ENCODE measurements at places on chromosomes 7 and 10. TPM values are rescaled to one million over a fixed set of nuclear protein-coding genes. Genes with fewer than 3 reads are reported as not detected.

DNA sequence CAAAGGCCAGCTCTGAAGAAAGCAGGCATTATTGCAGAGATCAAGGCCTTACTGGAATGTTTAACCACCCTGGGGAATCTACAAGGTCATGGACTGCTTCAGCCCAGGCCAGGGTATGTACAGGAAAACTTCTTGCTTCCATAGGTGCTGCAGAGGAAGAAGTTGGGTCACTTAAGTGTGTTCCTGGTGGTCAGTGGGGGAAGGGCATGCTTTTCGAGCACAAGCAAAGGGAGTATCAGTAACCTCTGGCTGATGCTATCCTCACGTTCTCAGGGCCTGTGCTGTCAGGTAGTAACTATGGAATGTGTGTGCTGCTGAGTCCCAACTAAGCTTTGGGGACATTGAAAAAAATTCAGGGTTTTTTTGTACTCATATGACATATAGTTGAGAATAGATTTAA is 234.0 kb upstream of the SP4 start:
- H3K4me3 ChIP-seq, result no peak overlapping the region
- no peaks in the 10 kb centered on the region for H3K4me1 ChIP-seq
- no peaks in the 10 kb centered on the region for H3K27me3 ChIP-seq
- no peak for DNase-seq
- H3K27ac ChIP-seq, result no peak overlapping the region
- H3K36me3 ChIP-seq, result no peaks in the 10 kb centered on the region

GRCh38 chr7:90469554-90469953 is at the start of gene PTTG1IP2:
Gene PTTG1IP2 (plus strand): TSS chr7:90469639. CDS start chr7:90469787, 148 bp downstream.
- H3K4me1 ChIP-seq, result no peaks in the 10 kb centered on the region
- no peak within 1 kb of the TSS for H3K4me3 ChIP-seq
- no peaks in the 10 kb centered on the region for H3K27me3 ChIP-seq

DNA sequence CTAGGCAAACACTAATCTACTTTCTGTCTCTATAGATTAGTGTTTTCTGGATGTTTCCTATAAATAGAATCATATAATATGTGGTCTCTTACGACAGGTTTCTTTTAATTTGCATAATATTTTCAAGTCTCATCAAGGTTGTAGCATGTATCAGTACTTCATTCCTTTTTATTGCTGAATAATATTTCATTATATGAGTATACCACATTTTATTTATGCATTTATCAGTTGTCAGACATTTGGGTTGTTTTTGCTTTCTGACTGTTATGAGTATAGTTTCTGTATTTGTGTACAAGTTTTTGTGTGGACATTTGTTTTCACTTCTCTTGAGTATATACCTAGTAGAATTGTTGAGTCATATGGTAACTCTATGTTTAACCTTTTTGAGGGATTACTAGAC is 48.2 kb downstream of the SHOC2 start:
- no peak overlapping the region for H3K4me3 ChIP-seq
- no peaks in the 10 kb centered on the region for H3K36me3 ChIP-seq
- no peak for DNase-seq
- H3K27ac ChIP-seq, result no peak overlapping the region
- no peaks in the 10 kb centered on the region for H3K4me1 ChIP-seq

DNA sequence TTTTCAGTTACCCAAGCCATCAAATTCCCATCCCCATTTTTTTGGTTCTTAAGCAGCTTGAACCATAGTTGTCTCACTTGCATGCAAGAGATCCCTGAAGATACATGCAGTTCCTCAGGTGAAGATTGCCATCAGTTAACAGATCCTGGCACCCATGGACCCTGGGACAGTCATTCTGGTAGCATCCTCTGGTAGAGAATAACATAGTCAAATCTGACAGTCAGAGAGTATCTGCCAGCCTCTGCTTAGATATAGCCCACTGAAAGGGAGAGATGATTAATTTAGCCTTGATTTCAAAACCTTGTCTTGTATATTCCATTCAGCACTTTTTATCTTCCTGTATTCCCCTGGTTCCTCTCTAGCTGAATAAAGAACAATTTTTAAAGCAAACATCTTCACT is 280.4 kb downstream of the KCNMA1 start:
- no peaks in the 10 kb centered on the region for H3K27me3 ChIP-seq
- no peaks in the 10 kb centered on the region for H3K4me1 ChIP-seq
- no peak for DNase-seq
- no peaks in the 10 kb centered on the region for H3K36me3 ChIP-seq
- H3K27ac ChIP-seq, result no peak overlapping the region

GRCh38 chr7:139854803-139855497 is 25.9 kb downstream of the TBXAS1 start:
- peaks cover 9% of the 10 kb centered on the region for H3K4me1 ChIP-seq
- no peak for DNase-seq
- no peaks in the 10 kb centered on the region for H3K27me3 ChIP-seq
- peak overlapping the region; percentile 8 for H3K27ac ChIP-seq
- H3K4me3 ChIP-seq, result no peak overlapping the region
- no peaks in the 10 kb centered on the region for H3K36me3 ChIP-seq

- H3K27ac ChIP-seq, result peak overlapping the region; percentile 75
- no peaks in the 10 kb centered on the region for H3K27me3 ChIP-seq
- H3K36me3 ChIP-seq, result no peaks in the 10 kb centered on the region
These were observed 196.8 kb downstream of the RNLS start for GRCh38 chr10:88386204-88386788.

GRCh38 chr7:27118580-27118979 is 12.0 kb downstream of the HOXA4 start:
- H3K27me3 ChIP-seq, result no peaks in the 10 kb centered on the region
- peak overlapping the region; percentile 30 for H3K4me3 ChIP-seq
- H3K27ac ChIP-seq, result peak overlapping the region; percentile 75
- no peak for DNase-seq
- no peaks in the 10 kb centered on the region for H3K4me1 ChIP-seq

- DNase-seq, result peak; percentile 84
- H3K36me3 ChIP-seq, result no peaks in the 10 kb centered on the region
- no peak overlapping the region for H3K27ac ChIP-seq
- H3K4me1 ChIP-seq, result no peaks in the 10 kb centered on the region
- no peak overlapping the region for H3K4me3 ChIP-seq
These were observed 25.5 kb downstream of the NYAP1 start for GRCh38 chr7:100509231-100509630.

- no peaks in the 10 kb centered on the region for H3K27me3 ChIP-seq
- no peak overlapping the region for H3K27ac ChIP-seq
- no peaks in the 10 kb centered on the region for H3K4me1 ChIP-seq
- DNase-seq, result no peak
- H3K36me3 ChIP-seq, result no peaks in the 10 kb centered on the region
These were observed 529.8 kb upstream of the C7orf33 start for GRCh38 chr7:148060724-148061123.

GRCh38 chr10:86355571-86356038 is 11.0 kb downstream of the GRID1 start:
- no peaks in the 10 kb centered on the region for H3K27me3 ChIP-seq

- no peaks in the 10 kb centered on the region for H3K36me3 ChIP-seq
- H3K27ac ChIP-seq, result no peak overlapping the region
- DNase-seq, result no peak
- H3K4me1 ChIP-seq, result no peaks in the 10 kb centered on the region
- no peaks in the 10 kb centered on the region for H3K27me3 ChIP-seq
- H3K4me3 ChIP-seq, result no peak overlapping the region
These were observed 25.2 kb upstream of the ING3 start for GRCh38 chr7:120925392-120925791.

DNA sequence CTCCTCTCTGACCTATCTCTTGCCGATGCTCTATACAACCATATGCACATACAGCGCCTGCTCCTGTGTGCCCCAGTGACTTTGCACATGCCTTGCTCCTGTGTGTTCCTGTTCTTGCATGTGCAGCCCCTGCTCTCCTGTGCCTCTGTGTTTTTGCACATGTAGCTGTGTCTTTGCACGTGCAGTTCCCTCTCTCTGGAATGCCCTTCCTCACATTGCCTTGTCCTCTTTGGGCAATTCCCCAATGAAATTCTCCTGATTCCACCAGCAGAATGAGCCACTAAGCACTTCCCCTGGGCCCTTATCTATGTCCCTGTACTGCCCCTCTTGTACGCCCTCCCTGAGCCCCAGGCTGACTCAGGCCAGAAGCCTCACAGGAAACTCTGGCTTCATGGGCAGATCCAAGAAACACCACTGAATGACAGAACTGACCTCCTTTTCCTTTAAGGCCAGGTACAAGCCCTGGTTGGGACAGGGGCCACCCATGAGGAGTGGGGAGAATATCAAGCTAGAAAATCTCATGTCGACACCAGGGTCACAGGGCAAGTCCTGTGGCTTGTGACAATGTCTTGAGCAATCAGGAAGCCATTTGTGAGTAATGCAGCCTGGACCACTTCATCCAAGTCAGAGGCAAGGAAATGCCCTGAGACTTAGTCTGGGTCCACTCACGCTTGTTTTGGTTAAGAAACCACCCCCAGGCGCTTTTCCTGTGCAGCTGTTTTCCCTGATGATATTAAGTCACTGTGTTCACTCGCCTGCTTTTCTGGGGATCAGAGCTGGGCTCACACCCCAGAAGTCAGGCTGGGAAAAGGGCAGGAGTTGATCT is 1.9 kb upstream of the ARHGAP22 start:
- peaks cover 36% of the 10 kb centered on the region for H3K27me3 ChIP-seq
- H3K27ac ChIP-seq, result peak overlapping the region; percentile 10
- no peak overlapping the region for H3K4me3 ChIP-seq

DNA sequence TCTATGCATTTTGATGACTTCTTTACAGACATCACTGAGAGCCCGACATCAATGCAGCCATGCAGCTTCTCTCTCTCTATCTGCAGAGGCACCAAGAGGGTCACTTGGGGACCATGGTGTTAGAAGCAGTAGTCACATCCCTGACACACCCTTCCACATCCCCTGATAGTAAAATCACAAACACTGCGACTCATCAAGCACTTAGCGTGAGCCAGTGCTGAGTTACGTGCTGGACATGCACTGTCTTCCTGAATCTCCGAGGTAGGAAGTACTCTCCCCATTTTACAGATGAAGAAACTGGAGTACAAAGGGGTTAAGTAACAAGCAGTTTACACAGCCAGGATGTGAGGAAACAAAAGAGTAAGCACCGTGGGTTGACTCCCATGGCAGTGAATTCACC is 109.2 kb downstream of the OSBPL3 start:
- H3K27me3 ChIP-seq, result no peaks in the 10 kb centered on the region
- no peak overlapping the region for H3K4me3 ChIP-seq
- H3K36me3 ChIP-seq, result no peaks in the 10 kb centered on the region
- H3K4me1 ChIP-seq, result no peaks in the 10 kb centered on the region
- no peak for DNase-seq

- H3K27ac ChIP-seq, result no peak overlapping the region
- no peaks in the 10 kb centered on the region for H3K4me1 ChIP-seq
- no peak overlapping the region for H3K4me3 ChIP-seq
- no peak for DNase-seq
- H3K36me3 ChIP-seq, result no peaks in the 10 kb centered on the region
- H3K27me3 ChIP-seq, result no peaks in the 10 kb centered on the region
These were observed 1371.6 kb upstream of the CELF2 start for GRCh38 chr10:9645928-9646600.

DNA sequence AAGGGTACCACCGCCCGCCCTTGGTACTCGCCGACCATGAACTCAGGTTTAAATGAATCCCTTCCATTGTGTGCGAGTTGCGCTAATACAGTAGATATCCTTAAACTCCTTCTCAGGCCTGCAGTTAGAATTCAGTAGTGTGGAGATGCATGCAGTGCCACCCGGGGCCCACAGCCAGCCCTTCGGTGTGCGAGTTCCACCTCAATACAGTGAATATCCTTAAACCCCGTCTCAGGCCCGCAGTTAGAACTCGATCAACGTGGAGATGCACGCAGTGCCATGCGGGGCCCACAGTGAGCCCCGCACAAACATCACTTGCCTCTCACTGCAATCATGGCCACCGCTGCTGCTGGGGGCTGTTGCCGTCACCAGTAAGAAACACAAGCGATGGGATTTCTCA is 261.9 kb downstream of the MAD1L1 start:
- no peak overlapping the region for H3K27ac ChIP-seq
- no peak overlapping the region for H3K4me3 ChIP-seq
- H3K36me3 ChIP-seq, result no peaks in the 10 kb centered on the region

DNA sequence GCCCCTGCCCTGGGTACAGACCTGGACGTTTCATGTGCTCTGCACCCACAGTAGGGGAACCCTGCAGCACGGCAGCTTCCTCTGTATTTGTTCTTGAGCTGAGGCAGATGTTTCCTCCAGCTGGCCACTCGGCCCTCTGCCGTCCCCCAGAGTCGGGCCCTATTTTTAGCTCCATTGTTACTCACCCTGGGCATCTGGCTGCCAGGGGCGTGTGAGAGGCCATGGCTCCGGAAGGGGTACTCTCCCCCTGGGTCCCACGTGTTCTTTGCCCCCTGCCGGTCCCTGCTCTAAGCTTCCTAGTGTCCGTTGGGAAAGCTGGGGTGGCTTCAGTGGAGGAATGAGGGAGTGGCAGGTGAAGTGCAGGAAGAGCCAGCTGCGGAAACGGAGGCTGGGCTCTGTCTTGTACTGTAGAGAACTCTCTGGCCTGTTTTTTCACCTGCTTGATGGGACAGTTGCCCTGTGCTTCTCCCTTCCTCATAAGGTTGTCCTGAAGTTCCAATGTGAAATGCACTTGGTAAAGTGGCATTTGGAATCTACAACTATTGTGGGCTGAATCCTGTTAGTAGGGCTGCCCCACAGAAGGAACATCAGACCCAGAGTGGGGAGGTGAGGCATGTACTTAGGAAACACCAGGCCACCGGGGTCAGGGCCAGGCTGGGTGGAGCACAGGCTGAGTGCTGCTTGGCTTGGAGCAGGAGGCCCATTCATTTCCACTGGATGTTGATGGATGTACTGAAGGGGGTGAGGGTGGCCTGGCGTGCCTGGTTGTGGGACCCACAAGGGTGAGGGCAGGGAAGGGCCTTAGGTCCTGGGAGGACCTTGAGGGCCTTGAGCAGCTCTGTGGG is 30.6 kb downstream of the PALD1 start:
- H3K36me3 ChIP-seq, result no peaks in the 10 kb centered on the region
- peak; percentile 76 for DNase-seq
- H3K4me1 ChIP-seq, result peaks cover 45% of the 10 kb centered on the region
- H3K27me3 ChIP-seq, result no peaks in the 10 kb centered on the region
- peak overlapping the region; percentile 2 for H3K27ac ChIP-seq
- no peak overlapping the region for H3K4me3 ChIP-seq

GRCh38 chr10:61399406-61399805 is 53.8 kb downstream of the TMEM26 start:
- no peaks in the 10 kb centered on the region for H3K4me1 ChIP-seq
- DNase-seq, result no peak
- H3K27me3 ChIP-seq, result no peaks in the 10 kb centered on the region
- H3K4me3 ChIP-seq, result no peak overlapping the region
- no peak overlapping the region for H3K27ac ChIP-seq
- no peaks in the 10 kb centered on the region for H3K36me3 ChIP-seq

DNA sequence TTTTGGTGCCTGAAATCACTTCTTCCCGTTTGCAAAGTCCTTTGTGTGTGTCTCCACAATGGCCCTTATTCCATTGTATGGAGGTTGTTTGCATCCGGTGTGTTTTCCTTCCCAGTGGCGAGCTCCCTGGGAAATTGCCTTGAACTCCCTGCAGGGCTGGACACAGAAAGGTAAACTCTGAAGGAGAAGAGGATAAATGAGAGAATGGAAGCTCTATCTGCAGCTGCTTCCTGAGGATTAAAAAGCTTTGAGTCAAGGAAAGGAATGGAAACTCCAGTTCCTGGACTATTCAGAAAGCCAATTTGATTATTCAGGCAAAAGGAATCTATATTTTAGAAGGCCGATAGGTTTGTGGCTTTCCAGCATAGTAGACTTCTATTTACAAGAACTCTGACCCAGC is 4.4 kb upstream of the GRK5 start:
- peaks cover 7% of the 10 kb centered on the region for H3K4me1 ChIP-seq
- no peaks in the 10 kb centered on the region for H3K27me3 ChIP-seq
- H3K36me3 ChIP-seq, result no peaks in the 10 kb centered on the region
- no peak overlapping the region for H3K27ac ChIP-seq

Gene PLXDC2
- total RNA-seq, result 99.6 TPM

Gene WDR86
- 2.9 TPM for total RNA-seq

Gene INHBA
- total RNA-seq, result 2.8 TPM

Gene SH2D4B
- 0.12 TPM for total RNA-seq

Gene NUTM2E
- 0.31 TPM for total RNA-seq

Gene CRPPA
- total RNA-seq, result 8.6 TPM

Gene FKBP6
- not detected for total RNA-seq

Gene DHTKD1
- total RNA-seq, result 18.4 TPM

All from lung (tissue), 17 donors.